ENCODE measurements at places on chromosomes 13 and 19.
A peak's percentile ranks its signal among the peaks of the same experiment; 100 is the strongest.

DNA sequence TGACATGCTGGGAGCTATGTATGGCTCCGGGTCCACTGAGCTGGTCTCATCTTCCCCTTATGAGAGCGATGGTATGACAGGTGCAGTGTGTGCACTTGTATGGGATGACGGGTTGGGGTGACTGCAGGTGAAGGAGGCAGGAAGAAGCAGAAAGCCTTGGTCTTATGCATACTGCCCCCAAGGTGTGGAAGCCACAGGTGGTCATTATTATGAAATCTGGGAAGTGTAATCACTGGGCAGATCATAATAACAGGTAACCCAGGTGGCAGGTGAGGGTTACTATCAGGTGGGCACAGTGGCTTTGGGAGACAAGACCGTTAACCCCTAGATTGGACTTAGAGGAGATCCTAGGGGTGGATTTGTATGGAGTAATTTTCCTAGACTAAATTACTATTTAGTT, 118.0 kb downstream of the RFC3 start:
- no peak for DNase-seq

DNA sequence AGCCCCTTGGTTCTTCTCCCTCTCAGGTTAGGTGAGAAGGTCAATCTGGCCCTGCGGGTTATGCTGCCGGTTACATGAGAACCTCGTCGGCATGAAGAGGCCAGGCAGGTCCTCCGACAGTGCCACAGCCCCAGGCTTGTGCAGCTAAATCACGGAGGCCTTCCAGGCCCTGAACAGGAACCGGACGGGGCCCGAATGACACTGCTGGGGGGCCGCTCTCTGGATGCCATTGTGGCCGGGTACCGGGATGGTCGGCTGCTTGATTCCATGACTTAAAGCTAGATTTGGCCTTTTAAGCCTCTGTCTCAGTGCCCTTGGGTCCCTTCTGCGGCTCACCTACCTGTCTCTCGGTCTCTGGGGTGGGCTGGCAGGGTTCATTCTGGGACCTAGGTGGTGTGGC, 48.4 kb downstream of the C1QTNF9 start:
- DNase-seq = no peak

DNA sequence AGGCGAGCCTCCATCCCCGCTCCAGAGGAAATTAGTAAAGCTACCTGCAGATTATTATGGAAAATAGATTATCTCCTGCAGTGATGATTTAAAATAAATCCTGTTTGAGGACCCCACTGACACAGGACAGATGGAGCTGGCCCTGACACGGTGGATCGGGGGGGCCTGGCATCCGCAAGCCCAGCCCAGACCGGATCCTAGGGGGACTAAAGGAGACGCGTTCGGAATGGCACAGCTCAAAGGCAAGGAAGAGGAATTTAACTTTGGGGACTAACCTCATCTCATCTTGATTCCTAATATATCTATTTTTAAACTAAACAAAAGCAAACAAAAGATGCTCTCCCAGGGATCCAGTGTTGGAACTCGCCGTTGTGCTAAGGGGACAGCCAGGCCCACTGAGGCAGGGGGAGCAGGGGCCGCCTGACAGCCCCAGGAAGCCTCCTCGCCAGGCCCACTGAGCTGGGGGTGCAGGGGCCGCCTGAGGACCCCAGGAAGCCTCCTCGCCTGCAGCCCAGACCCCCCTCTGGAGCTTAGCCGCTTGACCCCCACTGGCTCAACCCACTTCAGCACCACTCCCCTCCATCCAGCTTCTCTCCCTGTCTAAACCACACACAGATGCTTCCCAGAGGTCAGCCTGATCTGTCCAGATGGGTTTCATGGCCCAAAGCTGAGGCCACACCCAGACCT, 78.6 kb downstream of the SPACA7 start:
- DNase-seq = no peak

DNA sequence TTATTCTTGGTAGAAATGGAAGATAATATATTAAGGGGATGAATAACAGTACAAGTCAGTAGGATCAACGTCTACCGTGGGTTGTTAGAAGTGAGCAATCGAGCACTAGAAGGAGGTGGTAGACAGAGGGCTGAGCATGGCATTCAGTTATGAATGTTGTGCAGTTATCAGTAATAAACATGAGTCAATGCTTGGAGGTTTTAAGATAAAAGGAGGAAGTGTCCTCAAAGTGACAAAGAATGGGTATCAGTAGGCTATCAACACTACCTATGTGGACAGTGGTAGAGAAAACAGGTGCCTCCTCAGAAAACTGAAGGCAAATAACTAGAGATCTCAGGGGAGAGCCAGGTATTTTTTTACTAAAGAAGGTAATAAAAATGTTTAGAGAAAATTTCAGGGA, 1607.0 kb downstream of the PCDH9 start:
- no peak for DNase-seq

- DNase-seq = no peak
Observed at GRCh38 chr19:19451429-19452242, 46.2 kb downstream of the GATAD2A start.

DNA sequence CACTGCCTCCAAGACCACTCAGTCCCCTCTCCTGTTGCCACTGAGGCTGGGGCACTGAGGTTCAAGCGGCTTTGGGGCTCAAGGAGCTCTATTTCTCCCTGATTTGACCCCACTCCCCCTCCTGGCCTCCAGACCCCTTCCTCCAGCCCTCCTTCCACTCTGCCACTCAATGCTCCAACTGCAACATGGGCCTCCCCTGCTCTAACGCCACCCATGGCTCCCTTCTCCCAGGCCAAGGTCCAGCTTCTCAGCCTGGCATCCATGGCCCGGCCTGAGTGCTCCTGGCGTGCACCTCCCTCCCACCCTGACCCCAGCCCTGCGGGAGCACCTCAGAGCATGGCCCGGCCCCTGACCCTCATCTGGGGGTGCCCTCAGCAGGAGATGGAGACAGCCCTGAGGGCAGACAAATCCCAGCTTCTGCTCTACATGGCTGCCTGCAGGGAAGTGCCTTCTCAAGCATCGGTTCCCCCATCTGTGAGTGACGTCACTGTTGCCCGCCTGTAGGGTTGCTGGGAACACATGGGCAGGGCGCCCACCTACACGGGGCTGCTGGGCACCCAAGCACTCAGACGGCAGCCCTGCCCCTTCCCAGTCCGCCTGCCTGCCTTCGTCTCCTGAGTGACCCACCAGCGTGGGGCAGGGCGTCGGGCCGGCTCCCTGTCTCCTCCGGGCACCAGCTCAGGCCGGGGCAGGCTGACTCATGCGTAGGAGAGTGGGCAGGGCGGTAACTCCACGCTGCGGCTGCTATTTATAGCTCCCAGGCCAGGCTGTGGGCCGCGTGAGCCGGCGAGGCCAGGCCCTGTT, 1.6 kb upstream of the DIRAS1 start:
- DNase-seq = peak; percentile 91

- no peak for DNase-seq
Observed at GRCh38 chr13:30088312-30088855, 219.0 kb downstream of the KATNAL1 start.

DNA sequence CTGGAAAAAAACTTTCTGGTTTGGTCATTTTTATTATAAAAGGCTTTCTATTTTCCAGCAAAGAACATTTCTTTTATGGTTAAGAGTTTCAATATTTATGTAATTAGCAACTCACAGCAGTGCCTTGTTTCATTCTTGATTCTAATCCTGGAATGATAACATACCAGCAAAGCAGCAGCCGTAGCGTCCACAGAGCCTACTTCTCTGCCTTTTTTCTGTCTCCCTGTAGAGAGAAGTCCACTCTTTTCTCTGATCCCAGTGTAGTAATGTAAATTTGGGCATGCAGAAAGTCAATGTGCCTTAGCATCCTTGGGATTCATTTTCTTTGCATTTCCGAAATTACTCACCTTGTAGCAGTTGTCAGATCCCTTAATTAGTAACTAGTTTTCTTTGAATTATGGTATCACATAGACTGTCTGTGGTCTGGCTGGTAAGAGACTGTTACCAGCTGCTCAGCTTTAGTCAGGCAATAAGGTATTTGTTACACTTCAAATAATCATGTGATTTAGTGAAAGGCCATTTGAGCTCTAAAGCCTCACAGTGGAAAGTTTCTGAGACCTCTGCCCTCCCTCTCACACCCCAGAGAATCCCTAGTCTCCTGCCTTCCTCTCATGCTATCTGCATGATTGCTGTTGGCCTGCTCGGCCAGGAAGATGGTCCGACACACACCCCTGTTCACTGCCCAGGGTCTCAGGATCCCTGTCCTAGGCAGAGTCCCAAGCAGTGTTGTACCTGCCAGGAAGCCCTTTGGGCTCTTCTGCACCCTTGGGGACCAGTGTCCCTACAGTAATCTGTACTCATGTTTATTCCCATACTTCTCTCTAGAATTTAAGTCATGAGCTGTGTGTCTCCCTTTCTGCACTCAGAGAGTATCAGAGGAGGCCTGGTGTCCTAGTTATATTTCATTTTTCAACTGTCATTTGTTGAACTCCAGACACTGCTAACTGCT, 86.3 kb downstream of the LRCH1 start:
- no peak for DNase-seq

DNA sequence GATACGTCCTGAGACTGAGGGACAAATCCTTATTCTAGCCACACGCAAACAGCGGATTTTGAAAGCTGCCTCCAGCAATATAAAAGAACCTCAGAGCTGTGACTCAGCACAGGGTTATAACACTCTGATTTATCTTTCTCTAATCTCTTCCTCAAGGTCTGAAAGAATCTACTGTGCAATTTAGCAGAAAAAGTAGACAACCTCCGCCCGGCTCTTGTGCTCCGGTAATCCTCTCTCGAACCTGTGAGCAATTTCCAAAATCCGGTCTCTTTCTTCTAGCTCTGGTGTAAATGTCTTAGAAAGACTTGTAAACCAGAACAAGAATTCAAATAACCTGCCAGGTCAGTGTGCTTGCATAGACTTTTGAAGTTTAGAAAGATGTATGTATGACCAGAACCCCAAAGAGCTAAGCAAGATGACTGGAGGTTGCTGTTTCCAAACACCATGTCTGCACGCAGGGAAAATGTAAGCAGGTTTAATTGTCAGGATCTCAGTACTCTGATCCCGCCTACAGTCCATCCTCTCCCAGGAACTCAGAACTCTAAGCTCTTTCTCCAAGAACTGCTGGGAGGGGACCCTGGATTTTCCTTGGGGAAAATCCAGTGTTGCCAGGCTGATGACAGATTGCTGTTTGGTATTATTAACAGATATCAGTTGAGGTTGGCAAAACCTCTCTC, 338.1 kb downstream of the RFC3 start:
- no peak for DNase-seq

DNA sequence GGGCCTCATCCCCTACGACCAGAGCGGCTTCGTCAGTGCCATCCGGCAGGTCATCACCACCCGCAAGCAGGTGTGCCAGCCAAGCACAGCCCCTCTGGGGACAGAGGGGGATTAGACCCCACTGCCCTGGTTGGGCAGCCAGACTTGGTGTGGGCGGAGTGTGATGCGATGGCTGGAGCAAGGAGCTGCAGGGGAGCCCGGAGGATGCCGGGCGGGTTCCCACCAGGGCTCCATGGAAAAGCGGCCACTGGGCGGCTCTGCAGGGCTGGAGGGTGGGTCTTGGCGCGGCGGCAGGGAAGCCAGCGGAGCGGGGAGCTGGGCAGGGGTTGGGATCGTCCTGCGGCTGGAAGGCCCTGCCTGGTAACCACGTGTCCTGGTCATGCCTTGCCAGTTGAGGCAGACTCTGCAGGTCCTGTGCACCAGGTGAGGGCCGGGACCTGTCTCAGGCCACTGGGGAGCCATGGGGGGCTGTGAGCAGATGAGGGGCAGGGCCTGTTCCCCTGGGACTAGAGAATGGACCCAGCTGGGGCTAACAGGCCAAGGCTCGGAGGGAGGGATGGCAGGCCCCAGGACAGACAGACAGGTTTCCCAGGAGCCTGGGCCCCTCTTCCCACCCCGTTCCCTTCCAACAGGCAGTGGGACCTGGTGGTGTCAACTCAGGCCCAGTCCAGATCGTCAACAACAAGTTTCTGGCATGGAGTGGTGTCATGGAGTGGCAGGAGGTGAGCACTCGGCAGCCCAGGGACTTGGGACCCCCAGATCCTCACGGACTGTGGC, 6.3 kb downstream of the PTOV1 start:
- DNase-seq = no peak

GRCh38 chr13:22103046-22104027, 432.5 kb downstream of the FGF9 start:
- DNase-seq = no peak
